ENCODE measurements at places on chromosomes 1 and 21.

GRCh38 chr1:198165927-198166647, 9.3 kb downstream of the NEK7 start:
- no peak for DNase-seq

DNA sequence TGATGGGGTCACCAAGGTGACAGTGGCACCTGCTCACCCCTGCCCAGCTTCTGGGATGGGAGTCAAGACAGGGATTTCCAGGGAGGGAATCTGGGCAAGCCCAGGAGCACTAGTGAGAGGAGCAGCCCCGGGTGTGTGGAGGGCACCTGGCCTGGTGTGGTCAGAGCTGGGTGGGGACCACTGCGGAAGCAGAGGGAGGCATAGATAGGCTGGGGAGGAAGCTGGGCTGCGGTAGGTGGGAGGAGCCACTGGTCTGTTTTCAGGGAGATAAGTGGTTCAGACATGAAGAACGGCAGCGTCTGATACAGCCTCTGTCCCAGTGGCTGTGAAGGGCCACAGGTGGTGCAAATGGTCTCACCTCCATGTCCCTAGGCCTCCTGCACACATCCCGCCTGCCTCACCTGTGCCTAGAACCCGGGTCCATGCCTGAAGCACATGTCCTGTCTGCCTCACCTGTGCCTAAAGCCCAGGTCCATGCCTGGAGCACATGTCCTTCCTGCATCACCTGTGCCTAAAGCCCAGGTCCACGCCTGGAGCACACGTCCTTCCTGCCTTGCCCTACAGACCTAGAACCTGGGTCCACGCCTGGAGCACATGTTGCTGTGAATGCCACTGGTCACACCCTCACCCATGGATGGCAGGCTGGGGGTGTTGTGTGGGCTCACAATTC, 325.9 kb upstream of the AJAP1 start:
- no peak for DNase-seq

DNA sequence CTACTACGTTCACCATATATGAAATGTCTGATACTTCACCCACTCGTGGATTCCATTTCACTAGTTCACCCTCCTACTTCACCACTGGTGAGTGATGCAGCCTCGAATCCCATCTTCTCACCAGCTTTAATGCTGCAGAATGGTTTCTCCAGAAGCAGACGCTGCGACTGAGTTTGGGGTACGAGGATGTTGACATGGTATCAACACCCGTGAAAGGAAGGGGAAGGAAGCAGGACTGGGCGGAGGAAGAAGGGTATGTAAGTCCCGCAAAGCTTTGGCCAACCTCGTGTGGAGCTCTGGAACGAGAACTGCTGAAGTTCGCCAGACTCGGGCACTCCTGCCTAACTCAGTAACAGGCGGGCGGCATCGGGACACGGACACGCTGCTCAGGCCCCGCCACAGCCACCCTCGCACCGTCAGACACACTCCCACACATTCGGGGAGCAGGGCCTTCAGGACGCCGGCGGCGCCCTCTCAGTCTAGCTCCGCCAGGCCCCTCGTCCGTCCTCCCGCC, 833 bp upstream of the DIP2A start:
- no peak for DNase-seq

GRCh38 chr1:150893336-150893913, 6.5 kb downstream of the CTXND2 start:
- no peak for DNase-seq
